Activated T-cell treated with anti-CD3 and anti-CD28 coated beads, Interleukin-2, amount 50 U/mL, for 24 hours (primary cell): ENCODE measurements at places on chromosomes 7 and 10.
A peak's percentile ranks its signal among the peaks of the same experiment; 100 is the strongest.

- H3K27me3 ChIP-seq = peaks cover 66% of the 10 kb centered on the region
- H3K4me1 ChIP-seq = peaks cover 1% of the 10 kb centered on the region
- peak; percentile 52 for DNase-seq
- H3K27ac ChIP-seq = no peak overlapping the region
These were observed 52.7 kb upstream of the BTRC start for GRCh38 chr10:101301111-101301731.

GRCh38 chr7:157763279-157764000 lies 426.6 kb downstream of the DNAJB6 start:
- H3K27ac ChIP-seq = no peak overlapping the region
- H3K27me3 ChIP-seq = peaks cover 16% of the 10 kb centered on the region
- H3K4me1 ChIP-seq = peaks cover 5% of the 10 kb centered on the region
- DNase-seq = no peak

GRCh38 chr7:101608772-101609713 lies 20.1 kb downstream of the MYL10 start:
- peaks cover 8% of the 10 kb centered on the region for H3K27me3 ChIP-seq
- no peak for DNase-seq
- H3K27ac ChIP-seq = no peak overlapping the region
- H3K4me1 ChIP-seq = no peaks in the 10 kb centered on the region
- H3K36me3 ChIP-seq = no peaks in the 10 kb centered on the region
- H3K4me3 ChIP-seq = no peak overlapping the region

GRCh38 chr7:103690242-103690974 lies 244.4 kb upstream of the SLC26A5 start:
- H3K27me3 ChIP-seq = peaks cover 5% of the 10 kb centered on the region
- H3K36me3 ChIP-seq = no peaks in the 10 kb centered on the region
- no peak overlapping the region for H3K4me3 ChIP-seq
- no peak overlapping the region for H3K27ac ChIP-seq

GRCh38 chr7:94382132-94382531 lies 12.6 kb upstream of the COL1A2 start:
- peaks cover 5% of the 10 kb centered on the region for H3K27me3 ChIP-seq
- no peak overlapping the region for H3K27ac ChIP-seq
- no peaks in the 10 kb centered on the region for H3K4me1 ChIP-seq
- DNase-seq = no peak
- H3K36me3 ChIP-seq = no peaks in the 10 kb centered on the region

DNA sequence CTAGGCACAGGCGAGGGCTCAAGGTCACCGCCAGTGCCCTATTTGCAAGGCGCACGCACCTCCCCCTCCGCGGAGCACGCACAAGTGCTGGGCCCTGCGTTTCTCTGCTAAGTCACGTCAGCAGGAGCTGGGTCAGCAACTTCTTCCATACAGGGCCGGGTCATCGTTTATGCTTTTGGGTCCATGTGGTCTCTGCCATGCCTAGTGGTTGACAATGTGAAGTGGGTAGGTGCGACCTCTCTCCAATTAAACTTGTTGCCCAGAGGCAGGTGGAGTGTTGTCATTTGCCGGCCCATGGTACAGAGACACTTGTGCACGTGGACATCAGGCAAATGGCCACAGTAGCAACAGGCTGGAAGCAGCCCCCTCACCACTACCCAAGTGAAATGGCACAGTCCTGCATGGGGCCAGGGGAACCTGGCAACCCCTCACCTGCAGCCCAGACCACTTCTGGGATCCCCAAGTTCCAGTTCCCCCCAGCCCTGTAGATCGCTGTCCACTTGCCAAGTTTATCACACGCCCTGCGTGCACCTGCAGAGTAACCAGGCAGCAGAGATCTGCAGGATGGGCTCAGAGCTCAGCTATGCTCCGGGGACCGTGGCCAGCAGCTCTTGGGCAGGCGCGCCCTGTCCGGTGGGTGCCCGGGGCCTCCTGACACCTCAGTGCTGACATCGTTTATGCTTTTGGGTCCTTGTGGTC lies 86.1 kb upstream of the PPP2R2D start:
- H3K4me3 ChIP-seq = no peak overlapping the region
- H3K4me1 ChIP-seq = no peaks in the 10 kb centered on the region
- H3K27ac ChIP-seq = no peak overlapping the region
- DNase-seq = no peak
- peaks cover 4% of the 10 kb centered on the region for H3K27me3 ChIP-seq

- H3K27ac ChIP-seq = no peak overlapping the region
- H3K36me3 ChIP-seq = no peaks in the 10 kb centered on the region
- no peak for DNase-seq
- no peak overlapping the region for H3K4me3 ChIP-seq
These were observed 37.6 kb downstream of the C10orf105 start for GRCh38 chr10:71681977-71682376.

DNA sequence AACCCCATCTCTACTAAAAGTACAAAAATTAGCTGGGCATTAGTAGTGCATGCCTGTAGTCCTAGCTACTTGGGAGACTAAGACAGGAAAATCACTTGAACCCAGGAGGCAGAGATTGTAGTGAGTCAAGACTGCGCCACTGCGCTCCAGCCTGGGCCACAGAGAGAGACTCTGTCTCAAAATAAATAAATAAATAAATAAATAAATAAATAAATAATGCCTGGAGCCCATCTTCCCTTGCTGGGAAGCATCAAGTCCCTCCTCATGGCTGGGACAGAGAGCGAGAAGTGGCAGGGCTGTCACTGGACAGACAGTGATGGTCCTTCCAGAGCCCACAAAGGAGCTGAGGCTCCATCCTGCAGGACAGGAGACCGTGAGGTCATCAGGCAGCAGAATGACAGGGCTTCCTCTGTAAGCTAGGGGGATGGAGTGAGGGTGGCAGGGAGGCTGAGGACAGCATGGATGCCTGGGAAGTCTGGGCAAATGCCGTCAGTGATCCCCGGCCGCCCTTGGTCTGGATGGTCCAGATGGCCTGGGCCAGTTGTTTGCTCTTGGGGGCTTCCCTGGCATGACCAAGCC lies 36.4 kb upstream of the ELN start:
- H3K36me3 ChIP-seq = no peaks in the 10 kb centered on the region
- H3K27me3 ChIP-seq = peaks cover 6% of the 10 kb centered on the region
- no peaks in the 10 kb centered on the region for H3K4me1 ChIP-seq
- no peak overlapping the region for H3K4me3 ChIP-seq
- H3K27ac ChIP-seq = no peak overlapping the region
- no peak for DNase-seq

DNA sequence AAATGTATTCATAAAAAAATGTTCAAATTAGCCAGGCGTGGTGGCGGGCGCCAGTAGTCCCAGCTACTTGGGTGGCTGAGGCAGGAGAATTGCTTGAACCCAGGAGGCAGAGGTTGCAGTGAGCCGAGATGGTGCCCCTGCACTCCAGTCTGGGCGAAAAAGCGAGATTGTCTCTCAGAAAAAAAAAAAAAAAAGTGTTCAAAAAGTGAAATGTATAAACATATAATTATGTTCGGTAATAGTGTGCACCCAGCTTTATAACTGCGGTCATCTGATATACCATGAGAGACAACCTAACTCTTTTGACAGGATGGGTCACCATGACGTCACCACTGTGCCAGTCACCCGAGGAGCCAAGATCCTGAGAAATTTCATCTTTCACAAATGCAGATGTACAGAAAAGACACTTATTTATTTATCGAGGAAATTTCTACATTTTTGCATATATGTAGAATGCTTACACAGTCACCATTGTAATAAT lies 594 bp upstream of the RP9 start:
- no peaks in the 10 kb centered on the region for H3K27me3 ChIP-seq
- H3K27ac ChIP-seq = peak overlapping the region; percentile 57
- H3K4me3 ChIP-seq = peak overlapping the region; percentile 92
- peaks cover 38% of the 10 kb centered on the region for H3K4me1 ChIP-seq

DNA sequence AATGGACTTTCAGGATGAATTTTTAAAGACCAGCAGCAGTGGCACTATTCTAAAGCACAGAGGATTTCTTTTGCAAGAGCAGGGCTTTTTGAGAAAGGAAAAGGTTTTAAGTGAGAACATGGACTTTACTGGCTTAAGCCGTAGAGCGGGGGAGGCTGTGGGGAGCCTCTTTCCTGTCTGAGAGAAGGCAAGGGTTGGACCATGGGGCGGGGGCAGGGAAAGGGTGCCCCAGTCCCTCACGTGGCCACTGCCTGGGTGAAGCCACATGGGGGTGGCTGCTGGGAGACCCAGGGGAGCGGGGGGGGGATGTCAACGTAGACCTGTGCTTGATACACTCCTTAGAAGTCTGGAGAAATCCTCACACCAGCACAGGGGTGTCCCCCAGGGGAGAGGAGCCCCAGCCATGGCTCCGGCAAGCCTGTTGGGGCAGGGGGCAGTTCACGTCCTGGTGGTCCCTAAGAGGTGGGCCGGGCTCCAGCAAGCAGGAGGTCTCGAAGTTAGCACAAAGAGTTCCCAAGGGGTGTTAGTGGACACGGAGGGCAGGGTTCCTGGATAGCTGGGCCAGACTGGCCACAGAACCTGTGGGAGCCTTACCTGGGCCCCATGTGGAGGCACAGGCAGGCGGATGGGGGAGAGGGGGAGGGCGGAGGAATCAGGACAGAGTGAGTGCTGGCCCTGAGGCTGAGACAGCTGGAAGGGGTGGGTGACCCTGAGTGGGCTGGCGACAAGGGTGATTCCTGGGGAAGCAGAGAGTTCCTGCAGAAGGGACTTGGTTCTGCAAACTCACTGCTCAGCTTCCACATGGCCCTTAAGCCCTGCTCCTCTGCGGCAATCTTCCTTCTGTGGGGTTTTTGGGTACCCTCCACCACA lies 36.9 kb upstream of the ELFN1 start:
- H3K27ac ChIP-seq = no peak overlapping the region
- H3K4me1 ChIP-seq = no peaks in the 10 kb centered on the region
- H3K36me3 ChIP-seq = no peaks in the 10 kb centered on the region
- peaks cover 28% of the 10 kb centered on the region for H3K27me3 ChIP-seq
- no peak overlapping the region for H3K4me3 ChIP-seq

- DNase-seq = no peak
- no peaks in the 10 kb centered on the region for H3K27me3 ChIP-seq
- H3K36me3 ChIP-seq = peaks cover 82% of the 10 kb centered on the region
- H3K4me1 ChIP-seq = peaks cover 92% of the 10 kb centered on the region
- H3K4me3 ChIP-seq = peak overlapping the region; percentile 47
These were observed 86.0 kb downstream of the ARID5B start for GRCh38 chr10:61987537-61987936.

DNA sequence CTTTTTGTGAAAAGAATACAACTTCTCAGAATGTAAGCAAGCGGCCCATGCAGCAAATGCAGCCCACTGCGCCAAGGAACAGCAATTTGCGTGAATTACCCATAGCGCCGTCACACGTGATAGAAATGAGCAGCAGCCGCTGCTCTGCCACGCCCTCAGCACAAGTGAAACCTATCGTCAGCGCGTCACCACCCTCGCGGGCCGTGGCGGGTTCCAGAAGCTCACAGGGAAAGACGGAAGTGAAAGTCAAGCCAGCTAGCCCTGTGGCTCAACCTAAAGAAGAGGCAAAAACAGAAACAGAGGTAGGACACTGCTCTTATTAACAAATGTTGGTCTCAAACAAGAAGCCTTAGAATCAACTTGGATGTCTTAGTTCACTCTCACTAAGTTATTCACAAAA lies 70.5 kb downstream of the SHH start:
- no peak for DNase-seq
- H3K4me1 ChIP-seq = peaks cover 70% of the 10 kb centered on the region
- peak overlapping the region; percentile 81 for H3K27ac ChIP-seq
- no peaks in the 10 kb centered on the region for H3K27me3 ChIP-seq
- peaks cover 98% of the 10 kb centered on the region for H3K36me3 ChIP-seq

- no peak overlapping the region for H3K4me3 ChIP-seq
- DNase-seq = no peak
- no peaks in the 10 kb centered on the region for H3K36me3 ChIP-seq
- no peaks in the 10 kb centered on the region for H3K4me1 ChIP-seq
- no peak overlapping the region for H3K27ac ChIP-seq
- H3K27me3 ChIP-seq = peaks cover 66% of the 10 kb centered on the region
These were observed 56.0 kb upstream of the TNKS2 start for GRCh38 chr10:91742229-91742628.

GRCh38 chr10:100878291-100878910 lies 34.4 kb upstream of the SLF2 start:
- no peak overlapping the region for H3K4me3 ChIP-seq
- DNase-seq = peak; percentile 46
- no peaks in the 10 kb centered on the region for H3K4me1 ChIP-seq
- no peaks in the 10 kb centered on the region for H3K36me3 ChIP-seq

- H3K4me3 ChIP-seq = no peak overlapping the region
- peaks cover 9% of the 10 kb centered on the region for H3K4me1 ChIP-seq
- H3K27ac ChIP-seq = no peak overlapping the region
- no peaks in the 10 kb centered on the region for H3K36me3 ChIP-seq
These were observed 13.5 kb downstream of the TBXAS1 start for GRCh38 chr7:139842401-139843210.

- no peaks in the 10 kb centered on the region for H3K27me3 ChIP-seq
- H3K4me3 ChIP-seq = no peak overlapping the region
- DNase-seq = no peak
- H3K4me1 ChIP-seq = no peaks in the 10 kb centered on the region
- no peak overlapping the region for H3K27ac ChIP-seq
- no peaks in the 10 kb centered on the region for H3K36me3 ChIP-seq
These were observed 106.0 kb upstream of the PRR15 start for GRCh38 chr7:29457565-29458011.

- DNase-seq = no peak
- peaks cover 5% of the 10 kb centered on the region for H3K27me3 ChIP-seq
- no peaks in the 10 kb centered on the region for H3K36me3 ChIP-seq
- H3K27ac ChIP-seq = no peak overlapping the region
These were observed 345.2 kb upstream of the SHH start for GRCh38 chr7:156157409-156158012.

GRCh38 chr10:69466689-69467088 lies 15.4 kb downstream of the TSPAN15 start:
- H3K27me3 ChIP-seq = no peaks in the 10 kb centered on the region
- peaks cover 28% of the 10 kb centered on the region for H3K4me1 ChIP-seq
- no peak overlapping the region for H3K27ac ChIP-seq
- DNase-seq = no peak
- no peaks in the 10 kb centered on the region for H3K36me3 ChIP-seq

- H3K36me3 ChIP-seq = peaks cover 12% of the 10 kb centered on the region
- H3K4me3 ChIP-seq = no peak overlapping the region
- no peak for DNase-seq
- no peaks in the 10 kb centered on the region for H3K27me3 ChIP-seq
These were observed 16.9 kb downstream of the RPA3 start for GRCh38 chr7:7701527-7701926.

DNA sequence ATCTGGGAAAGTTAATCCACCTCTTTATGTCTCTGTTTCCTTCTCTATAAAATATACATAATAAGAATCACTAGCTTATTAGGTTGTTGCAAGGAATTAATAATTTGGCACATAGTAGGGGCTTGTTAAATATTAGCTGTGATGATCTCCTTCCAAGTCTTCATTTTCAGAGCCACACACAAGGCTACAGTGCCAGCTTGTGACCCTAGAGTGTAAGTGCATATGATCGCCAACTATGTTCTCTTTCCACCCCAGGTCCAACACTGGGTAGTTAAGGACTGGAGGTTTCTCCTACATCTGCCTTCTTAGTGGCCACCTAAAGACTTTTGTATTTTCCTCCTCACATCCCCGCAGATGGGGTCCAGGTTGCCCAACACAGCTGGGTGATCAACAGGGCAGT lies 17.9 kb upstream of the ACSM6 start:
- no peak overlapping the region for H3K4me3 ChIP-seq
- no peaks in the 10 kb centered on the region for H3K36me3 ChIP-seq
- H3K4me1 ChIP-seq = no peaks in the 10 kb centered on the region
- peaks cover 6% of the 10 kb centered on the region for H3K27me3 ChIP-seq
- no peak overlapping the region for H3K27ac ChIP-seq

- no peak for DNase-seq
- H3K4me1 ChIP-seq = peaks cover 42% of the 10 kb centered on the region
- peak overlapping the region; percentile 67 for H3K27ac ChIP-seq
- H3K27me3 ChIP-seq = no peaks in the 10 kb centered on the region
- peaks cover 27% of the 10 kb centered on the region for H3K36me3 ChIP-seq
These were observed 72.8 kb downstream of the GNA12 start for GRCh38 chr7:2771274-2771731.

- H3K27ac ChIP-seq = no peak overlapping the region
- H3K27me3 ChIP-seq = no peaks in the 10 kb centered on the region
- no peak for DNase-seq
- H3K4me1 ChIP-seq = no peaks in the 10 kb centered on the region
- H3K36me3 ChIP-seq = no peaks in the 10 kb centered on the region
These were observed 33.4 kb upstream of the PLPP4 start for GRCh38 chr10:120423431-120424197.
